ENCODE measurements at places on chromosomes 1 and 21.

- no peak for DNase-seq
Observed at GRCh38 chr1:209404577-209404976, 178.9 kb upstream of the CAMK1G start.

DNA sequence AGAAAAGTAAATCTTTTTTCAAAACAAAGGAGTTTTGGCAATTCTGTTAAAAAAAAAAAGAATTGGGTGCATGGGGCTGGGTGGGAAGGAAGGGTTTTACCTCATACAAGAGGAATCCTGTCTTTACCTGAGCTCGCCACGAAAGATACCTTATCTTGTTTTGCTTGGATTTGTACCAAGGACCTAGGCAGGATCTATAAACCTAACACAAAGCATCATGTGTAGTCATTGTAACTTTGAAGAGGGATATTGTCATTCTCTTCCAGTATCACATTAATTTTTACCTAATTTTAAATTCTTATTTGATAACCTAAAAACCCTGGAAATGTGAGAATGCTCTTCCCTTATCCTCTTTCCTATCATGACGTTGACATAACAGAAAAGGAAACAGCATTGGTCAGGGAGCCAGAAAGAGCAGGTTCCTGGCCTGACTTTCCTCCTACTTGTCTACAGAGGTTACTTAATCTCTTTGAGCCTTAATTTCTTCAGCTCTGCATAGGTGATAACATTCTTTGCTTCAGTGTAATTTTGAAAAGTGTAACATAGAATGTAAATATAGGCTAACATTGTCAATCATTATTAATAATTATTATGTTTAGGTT, 4.0 kb upstream of the LAMC1 start:
- DNase-seq, result no peak

DNA sequence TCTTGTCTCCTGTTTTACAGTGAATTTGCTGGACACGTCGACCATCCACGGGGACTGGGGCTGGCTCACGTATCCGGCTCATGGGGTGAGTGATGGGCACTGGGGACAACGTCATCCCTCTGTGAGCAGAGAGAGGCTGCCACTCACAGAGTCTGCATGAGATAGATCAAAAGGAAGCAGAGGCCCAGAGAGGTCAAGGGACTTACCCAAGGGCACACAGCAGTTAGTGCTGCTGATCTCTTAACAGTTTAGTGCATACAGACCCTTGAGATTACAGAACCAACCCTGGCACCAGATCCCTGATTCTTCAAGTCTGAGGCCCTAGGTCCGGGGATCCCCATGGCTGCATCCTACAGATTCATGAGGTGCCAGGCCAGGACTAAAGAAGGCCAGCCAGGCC, 6.0 kb downstream of the EPHA8 start:
- DNase-seq, result no peak

DNA sequence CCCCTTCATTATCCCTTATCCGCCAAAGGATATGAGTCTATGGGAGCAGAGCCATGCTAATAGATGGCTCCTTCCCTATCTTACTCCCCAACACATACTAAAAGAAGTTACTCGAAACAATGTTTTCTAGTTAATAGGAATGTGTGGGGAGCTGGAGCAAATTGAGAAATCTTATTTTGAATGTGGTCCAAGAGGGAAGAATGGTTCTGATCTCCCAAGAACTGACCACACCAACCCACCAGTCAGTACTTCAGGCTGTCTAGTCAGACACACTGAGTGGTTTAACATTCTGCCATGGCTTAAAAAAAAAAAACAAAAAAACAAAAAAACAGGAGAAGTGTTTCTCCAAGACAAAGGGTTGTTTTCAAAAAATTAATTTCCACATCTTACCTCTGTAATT, 31.5 kb upstream of the DNASE2B start:
- DNase-seq, result no peak

DNA sequence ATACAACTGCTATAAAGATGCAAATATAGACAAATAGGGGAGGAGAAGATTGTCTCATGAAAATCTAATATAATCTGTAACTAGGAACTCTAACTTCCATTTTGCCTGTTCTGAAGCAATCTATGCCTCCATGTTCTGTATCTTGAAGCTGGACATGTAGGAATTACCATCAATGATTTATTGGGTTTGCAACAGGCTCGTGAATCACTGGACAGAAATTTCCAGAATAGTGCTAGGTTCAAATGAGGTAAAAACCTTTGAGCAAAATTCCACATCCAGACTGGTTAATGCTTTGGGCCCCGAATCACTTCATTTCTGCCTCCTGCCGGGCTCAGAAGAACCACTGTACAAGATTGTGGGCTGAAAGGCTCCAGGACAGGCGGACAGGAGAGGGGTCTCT, 110.7 kb upstream of the CTTNBP2NL start:
- no peak for DNase-seq

DNA sequence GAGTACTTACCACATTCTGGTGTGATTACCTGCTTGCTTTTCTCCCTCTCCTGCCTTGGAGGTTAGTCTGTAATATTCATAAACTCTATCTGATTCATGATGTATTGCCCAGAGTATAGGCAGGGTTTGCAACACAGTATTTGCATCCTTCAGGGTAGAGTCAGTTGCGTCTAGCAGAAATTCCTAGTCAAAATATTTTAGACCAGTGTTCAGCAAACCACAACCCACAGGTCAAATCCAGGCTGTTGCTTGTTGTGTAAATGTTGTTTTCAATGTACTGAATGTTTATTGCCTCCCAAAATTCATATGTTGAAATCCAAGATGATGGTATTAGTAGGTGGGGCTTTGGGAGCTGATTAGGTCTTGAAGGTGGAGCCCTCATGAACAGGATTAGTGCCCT, 82.9 kb downstream of the NGF start:
- no peak for DNase-seq

- no peak for DNase-seq
Observed at GRCh38 chr1:20660847-20661206, 342 bp downstream of the DDOST start.

- DNase-seq, result no peak
Observed at GRCh38 chr1:31166462-31166861, 73.2 kb downstream of the NKAIN1 start.
